ENCODE measurements at places on chromosomes 5 and 9.

- no peak for DNase-seq
Measured at GRCh38 chr5:122363623-122364022, 51.6 kb downstream of the SNCAIP start.

DNA sequence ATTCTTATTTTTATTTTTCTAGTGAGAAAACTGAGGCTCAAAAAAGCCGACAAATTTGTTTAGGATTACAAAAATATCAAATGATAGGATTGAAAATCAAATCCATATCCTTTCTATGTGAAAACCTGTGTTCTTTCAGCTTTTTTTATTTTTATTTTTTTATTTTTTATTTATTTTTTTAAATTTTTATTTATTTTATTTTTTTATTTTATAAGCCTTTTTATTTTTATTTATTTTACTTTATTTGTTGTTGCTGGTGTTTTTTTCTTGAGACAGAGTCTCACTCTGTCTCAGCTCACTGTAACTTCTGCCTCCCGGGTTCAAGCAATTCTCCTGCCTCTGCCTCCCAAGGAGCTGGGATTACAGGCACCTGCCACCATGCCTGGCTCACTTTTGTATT, 45.4 kb upstream of the CDKN2B start:
- DNase-seq, result no peak

DNA sequence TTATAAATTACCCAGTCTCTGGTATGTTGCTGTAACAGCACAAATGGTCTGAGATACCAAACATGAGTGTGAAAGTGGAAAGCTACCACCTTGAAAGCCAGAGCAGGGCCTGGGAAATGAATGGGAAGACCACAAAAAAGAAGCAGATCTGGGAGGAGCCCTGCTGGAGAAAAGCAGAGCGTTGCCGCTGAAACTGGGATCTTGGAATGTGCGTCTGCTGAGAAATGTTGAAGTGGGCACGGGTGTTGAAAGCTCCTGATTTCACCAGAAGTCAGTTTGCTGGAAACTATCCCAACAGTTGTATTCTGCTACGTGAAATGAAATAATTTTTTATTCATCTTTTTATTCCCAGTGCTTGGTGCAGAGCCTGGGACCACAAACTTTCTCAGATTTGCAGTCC, 40.0 kb downstream of the NUDT12 start:
- no peak for DNase-seq

DNA sequence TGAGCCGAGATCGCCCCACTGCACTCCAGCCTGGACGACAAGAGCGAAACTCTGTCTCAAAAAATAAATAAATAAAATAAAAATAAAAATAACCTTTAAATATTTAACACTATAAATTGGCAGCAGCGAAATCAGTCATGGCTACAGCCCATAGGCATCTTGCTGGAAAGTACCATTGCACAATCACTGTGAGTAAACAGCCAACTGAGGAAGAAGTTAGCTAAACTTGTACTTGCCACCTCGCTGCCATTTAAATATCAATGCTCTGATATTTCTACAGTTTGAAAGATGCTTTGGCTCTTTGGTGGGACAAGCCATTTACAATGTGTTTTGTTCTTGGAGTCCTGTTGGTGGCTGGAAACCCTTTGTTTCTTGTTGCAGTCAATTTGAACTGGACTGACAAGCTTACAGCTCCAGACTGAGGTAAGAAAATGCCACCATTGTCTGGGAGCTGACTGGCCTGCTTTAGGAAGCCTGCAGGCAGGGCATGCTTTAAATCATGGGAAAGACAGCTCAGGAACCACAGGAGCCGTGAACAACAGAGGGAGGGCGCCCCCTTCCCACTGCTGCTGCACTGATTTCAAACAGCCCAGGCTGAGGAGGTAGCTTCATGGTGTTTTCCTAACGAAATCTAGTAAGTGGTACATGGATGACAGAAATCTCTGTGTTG, 322.8 kb upstream of the RFX3 start:
- DNase-seq, result no peak

DNA sequence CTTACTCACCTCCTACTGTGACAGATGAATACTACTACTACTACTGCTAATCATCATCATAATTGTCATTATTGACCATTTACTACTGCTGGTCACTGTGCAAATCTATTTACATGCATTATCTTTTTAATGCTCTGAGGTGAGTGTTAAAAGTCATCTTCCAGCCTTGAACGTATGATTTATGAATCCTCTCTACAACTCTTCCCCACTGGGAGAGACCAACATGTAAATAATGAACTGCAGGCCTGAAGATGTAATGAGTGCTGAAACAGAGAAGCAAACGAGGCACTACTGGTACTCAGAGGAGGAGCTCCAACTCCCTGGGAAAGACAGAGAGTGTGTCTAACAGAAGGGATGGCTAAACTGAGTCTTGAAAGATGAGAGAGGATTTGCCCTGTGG, 95.4 kb downstream of the JAKMIP2 start:
- DNase-seq, result no peak

DNA sequence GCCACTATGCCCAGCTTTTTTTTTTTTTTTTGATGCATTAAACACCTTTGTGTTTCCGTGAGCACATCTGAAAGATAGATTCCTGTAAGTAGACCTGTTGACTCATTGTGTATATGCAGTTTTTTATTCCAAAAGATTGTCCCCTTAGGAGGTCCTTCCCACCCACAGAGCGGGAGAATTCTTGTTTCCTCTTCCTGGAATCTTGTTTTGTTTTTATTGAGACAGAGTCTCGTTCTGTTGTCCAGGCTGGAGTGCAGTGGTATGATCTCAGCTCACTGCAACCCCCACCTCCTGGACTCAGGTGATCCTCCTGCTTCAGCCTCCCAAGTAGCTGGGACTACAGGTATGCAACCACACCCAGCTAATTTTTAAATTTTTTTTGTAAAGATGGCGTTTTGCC, 7.6 kb downstream of the PTPA start:
- no peak for DNase-seq

DNA sequence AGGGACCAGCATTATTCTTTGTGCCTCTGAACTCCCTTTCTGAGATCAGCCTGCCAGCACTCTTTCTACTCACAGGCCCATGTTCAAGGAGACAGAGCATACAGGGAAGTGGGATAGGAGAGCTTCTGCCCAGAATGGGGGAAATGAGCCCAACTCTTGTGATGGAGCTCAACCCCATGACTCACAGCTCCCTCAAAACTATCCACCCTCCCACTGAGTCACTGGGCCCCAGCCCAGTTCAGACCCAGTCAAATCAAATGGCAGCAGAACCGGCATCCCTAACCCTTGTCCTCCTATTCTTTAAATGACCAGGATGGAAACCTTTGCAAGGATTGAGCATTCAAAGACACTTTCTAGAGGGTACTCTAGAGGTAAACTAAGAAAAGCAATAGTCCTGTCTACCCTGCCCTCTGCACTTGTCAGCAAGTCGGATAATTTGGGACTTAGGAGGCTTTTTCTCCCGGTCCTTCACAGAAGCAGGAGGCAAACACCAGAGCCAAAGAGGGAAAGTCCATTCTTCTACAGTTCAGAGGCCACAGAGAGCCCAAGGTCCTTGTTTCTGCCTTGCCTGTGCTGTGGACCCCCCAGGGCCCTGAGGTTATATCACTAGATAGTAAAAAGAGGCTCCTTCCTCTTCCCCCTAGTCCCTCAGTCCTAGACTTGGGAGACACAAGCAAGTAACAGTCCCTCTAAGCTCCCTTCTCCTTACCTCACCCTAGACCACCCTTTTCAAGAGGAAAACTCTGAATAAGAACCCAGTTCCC, 3.2 kb downstream of the ATOSB start:
- peak; percentile 4 for DNase-seq

DNA sequence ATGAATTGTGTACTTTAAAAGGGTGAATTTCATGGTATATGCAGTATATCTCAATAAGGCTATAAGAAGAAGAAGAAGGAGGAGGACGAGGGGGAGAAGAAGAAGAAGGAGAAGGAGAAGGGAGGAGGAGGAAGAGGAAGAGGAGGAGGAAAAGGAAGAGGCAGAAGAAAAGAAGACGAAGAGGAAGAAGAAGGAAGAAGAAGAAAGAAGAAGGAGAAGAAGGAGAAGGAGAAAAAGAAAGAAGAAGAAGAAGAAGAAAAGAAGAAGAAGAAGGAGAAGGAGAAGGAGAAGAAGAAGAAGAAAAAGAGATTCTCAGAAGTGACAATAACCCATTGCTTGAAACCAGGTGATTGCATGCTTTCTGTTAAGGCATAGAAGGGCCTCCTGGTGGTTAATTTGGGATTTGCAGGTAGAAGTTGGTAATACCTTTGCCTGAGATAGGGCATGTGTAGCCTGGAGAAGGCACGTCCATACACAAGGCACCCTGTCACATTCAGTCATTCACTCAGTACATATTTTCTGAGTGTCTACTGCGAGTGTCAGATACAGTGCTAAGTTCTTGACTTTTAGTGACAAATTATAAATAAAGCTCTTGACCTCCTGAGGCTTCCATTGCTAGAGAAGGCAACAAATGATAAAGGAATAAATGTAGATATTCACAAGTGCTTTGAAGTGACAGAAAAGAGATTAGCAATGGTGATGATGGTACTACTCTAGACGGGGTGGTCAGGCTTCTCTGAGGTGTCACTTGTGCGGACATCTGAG, 231.3 kb downstream of the NPR3 start:
- no peak for DNase-seq

Data from nucleus accumbens (tissue), 56 donors.